ENCODE measurements at places on chromosomes 5 and 9.

DNA sequence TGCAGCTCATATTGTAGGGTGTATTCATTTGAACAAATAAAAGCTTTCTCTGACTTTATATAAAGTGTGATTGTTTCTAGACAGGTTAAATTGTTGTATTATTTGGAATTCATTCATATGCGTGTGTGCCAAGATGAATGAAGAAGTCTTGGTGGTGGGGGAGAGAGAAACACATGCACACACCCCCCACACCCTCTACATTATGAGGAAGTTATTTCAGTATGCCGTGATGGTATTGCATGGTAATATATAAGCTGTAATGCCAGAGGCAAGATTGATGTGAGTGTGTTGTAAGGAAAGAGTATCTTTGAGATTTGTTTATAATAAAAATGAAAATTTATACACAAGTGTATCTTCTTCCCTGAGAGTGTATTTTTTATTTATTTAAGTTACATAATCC lies 71.0 kb downstream of the IPO11 start:
- peak; percentile 69 for DNase-seq

GRCh38 chr5:33978306-33978705 lies 6.2 kb downstream of the SLC45A2 start:
- no peak for DNase-seq

DNA sequence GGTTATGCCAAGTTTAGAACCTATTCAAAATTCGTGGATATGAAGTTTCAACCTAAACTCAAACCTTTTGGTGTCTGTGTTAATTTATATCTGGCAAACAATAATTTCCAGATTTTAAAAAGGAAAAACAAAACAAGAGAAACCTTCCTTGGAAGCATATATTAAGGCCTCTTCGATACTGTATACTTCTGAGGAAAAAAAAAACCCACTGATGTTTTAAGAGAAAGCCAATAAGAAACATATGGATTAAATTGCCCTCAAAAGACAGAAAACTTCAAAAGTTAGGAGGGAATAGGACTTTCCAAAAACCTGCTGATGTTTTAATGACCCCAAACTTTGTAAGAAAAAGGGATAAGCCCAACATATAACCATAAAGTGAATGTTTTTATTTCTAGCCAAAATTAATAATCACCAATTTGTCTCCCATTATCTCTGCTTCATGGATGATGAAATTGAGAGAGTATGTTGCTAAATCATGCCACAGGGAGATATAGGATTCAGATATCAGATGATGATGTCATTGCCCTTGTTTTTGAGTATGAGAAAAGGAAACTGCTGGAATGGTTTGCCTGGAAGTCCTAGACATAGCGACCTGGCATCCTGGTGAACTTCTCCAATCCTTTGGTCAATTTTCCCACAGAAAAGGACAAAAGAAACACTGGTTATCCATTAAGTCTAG lies 423.9 kb downstream of the DMRT2 start:
- peak; percentile 21 for DNase-seq

- no peak for DNase-seq
These were observed 688.3 kb downstream of the PRR16 start for GRCh38 chr5:121152411-121152810.

- DNase-seq, result no peak
These were observed 447.8 kb downstream of the ENC1 start for GRCh38 chr5:74192606-74193299.

- DNase-seq, result no peak
These were observed 14.5 kb upstream of the SRP19 start for GRCh38 chr5:112846556-112846955.

GRCh38 chr9:126151031-126151685 lies 175.5 kb upstream of the MVB12B start:
- no peak for DNase-seq

DNA sequence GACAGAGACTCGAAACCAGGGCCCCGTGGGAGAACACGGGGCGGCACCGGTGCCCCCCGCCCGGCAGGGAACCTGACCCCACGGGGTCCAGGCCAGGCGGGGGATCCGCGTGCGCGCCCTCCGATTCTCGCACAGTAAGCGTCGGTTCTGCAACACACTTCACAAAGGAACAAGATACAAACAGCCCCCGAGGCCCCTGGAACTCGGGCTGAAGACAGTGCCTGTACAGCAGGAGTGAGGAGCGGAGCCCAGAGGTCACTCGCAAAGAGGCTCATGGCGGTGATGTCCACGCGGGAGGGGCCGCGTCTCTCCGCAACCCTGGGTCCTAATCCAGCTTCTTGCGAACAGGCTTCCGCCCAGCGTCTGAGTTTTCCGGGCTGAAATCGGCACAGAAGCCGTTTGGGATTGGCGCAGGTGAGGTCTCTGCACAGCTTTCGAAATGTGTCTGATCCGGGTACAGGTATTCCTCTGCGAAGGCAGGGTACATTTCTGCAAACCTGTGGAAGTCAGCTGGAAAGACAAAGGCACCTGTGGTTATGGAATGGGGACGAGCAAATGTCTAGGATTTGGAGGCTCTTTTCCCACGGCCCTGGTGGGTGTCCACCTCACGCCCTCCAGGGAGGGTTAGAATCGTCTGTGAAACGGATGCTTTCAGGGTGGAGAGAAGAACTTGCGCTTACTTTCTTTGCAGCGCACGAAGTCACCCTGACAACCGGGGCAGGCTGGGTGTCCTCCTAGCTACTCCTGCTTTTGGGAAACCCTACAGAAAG lies 18.3 kb upstream of the SLC6A3 start:
- no peak for DNase-seq

DNA sequence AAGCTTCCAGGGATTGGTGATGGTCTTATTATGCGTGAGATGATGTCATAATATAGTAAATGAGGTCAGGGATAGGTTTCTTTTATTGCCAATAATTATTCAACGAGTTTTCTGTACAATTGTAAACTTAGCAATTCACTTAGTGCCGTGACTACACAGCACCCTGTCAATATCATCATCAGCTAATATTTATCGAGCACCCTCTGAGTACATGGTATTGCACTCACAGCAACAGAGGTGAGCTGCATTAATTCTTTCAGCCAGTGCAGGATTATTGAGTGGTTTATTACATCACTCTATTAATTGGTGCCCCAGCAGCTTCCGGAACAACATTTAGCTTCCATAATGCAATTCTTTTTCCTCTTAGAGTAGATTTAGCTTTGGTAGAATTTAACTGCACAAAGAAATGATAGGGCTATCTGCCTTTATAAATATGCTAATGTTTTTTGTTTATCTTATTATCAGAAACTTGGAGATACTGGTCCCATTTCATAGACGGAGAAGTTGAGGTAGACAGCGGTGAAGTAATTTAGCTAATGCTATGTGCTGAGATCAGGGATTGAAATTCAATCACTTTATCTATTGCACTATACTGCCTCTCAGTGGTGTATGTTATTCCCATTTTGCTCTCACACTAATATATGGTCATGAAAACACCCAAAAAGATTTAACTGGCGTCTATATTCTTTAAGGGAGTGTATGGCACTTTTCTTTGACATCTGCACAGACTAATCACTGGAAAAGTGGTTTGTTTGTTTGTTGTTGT lies 726.1 kb upstream of the WWC1 start:
- peak; percentile 29 for DNase-seq

- DNase-seq, result no peak
These were observed 45.0 kb upstream of the SLC28A3 start for GRCh38 chr9:84385386-84386040.

- DNase-seq, result no peak
These were observed 42.5 kb upstream of the BASP1 start for GRCh38 chr5:17174965-17175364.

DNA sequence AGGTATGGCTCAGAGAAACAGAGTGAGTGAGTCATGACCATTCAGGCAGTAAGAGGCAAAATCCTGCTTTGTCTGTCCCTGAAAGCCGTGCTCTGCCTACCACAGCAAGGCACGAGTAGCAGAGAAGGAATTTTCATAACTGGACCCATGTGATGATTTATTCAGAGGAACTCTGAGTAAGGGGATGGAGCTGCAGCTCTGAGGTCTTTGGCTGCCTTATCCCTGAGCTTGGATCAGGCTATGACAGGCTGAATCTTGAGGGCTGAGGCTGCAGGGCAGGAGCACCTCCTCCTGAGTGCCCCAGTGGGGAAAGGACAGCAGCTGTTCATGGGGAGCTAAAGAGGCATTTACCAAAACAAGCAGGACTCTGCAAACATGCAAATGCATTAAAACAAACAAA lies 183.4 kb downstream of the PAPPA start:
- DNase-seq, result no peak

GRCh38 chr9:89542401-89543021 lies 44.6 kb upstream of the SEMA4D start:
- DNase-seq, result no peak

- DNase-seq, result peak; percentile 59
These were observed 39.2 kb upstream of the ELOVL7 start for GRCh38 chr5:60883229-60883628.

DNA sequence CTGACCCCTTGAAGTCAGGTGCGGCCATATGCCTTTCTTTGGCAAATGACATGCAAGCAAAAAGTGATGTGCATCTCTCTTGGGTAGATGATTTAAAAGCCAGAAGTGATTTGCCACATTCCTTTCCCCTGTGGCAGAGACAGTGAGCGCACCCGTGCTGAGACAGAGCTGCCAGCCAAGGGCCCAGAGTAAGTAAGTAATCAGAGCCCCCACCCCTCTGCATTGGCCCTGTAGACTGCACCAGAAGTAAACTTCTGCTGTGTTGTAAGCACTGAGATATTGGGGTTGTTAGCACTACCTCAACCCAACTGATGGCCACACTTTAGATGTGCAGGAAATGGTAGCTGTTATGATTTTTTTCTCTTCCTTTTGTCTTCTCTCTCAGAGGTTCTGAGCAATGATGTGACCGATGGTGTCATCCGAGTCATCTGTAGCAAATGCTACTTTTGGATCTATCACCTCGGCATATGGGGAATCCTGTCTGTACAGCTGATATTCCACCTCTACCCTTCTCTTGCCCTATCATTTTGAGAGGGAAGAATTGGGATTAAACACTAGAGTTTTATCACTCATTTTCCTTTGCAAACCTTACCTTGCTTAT lies 58.0 kb downstream of the DOCK2 start:
- DNase-seq, result no peak

DNA sequence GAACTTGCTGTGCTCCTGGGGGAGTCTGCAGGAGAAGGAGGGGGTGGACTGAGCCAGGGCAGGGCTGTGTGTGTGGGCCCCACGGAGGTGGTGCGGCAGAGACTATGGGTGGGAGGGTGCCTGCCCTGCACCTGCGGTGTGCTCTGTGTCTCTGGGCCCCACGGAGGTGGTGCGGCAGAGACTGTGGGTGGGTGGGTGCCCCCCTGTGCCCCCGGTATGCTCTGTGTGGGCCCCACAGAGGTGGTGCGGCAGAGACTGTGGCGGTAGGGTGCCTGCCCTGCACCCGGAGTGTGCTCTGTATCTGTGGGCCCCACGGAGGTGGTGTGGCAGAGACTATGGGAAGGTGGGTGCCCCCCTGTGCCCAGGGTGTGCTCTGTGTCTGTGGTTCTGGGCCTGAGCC lies 103.7 kb downstream of the EHMT1 start:
- no peak for DNase-seq

- no peak for DNase-seq
These were observed 179.2 kb downstream of the MACROH2A1 start for GRCh38 chr5:135219868-135220267.

DNA sequence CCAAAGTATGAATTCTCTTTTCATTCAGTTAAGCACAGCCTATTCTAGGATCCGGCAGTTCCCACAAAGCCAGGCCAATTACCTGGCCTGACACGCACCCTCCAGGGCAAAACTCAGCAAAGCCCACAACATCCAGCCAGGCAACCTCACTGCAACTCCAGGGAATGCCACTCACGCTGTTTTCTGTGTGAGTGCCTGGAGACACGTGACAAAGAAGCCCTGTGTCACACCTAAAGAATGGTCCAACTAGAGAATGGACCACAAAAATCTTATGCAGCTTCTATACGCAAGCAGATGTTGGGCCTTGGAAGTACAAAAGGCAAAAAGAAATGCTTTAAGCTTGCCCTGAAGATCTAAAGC lies 20.2 kb downstream of the RETREG1 start:
- no peak for DNase-seq

DNA sequence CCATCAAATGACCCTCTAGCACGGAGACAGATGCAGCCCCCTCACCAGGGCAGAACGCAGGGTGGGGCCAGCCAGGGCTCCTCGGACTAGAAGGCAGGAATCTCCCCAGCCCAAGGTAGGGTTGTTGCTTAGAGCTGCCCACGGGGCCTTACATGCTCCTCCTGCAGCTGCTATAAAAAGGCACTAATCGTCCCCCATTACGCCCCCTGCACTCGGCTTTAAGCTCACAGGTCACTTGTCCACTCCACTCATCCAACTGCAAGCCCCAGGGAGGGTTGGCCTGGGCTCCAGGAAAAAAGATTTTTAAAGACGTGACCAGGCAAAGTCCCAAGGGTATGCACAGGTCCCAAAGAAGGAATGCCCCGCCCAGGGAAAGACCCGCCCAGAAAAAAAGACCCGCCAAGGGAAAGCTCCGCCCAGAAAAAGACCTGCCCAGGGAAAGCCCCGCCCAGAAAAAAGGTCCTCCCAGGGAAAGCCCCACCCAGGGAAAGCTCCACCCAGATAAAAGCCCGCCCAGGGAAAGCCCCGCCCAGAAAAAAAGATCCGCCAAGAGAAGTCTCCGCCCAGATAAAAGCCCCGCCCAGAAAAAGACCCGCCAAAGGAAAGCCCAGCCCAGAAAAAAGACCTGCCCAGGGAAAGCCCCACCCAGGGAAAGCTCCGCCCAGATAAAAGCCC lies 11.1 kb downstream of the GRIN1 start:
- no peak for DNase-seq

GRCh38 chr9:38687389-38687842 lies 32.5 kb downstream of the FAM240B start:
- DNase-seq, result no peak

DNA sequence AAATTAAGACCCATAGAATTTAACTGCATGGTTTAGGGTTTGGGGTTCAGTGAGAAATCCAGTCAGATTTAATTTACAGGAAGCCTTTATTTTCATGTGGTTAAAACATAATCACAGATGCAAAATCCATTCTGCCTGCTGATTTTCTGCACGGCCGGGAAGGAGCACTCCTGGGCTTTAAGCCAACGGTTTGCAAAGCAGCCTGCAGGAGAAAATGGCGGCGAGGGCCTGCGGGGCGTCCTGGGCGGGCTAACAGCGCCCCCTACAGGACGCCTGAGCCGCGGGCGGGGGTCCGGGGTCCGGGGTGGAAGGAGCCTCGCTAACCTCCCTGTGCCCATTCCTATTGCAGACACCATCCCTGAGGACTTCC lies 47.6 kb downstream of the THBS4 start:
- DNase-seq, result peak; percentile 86

GRCh38 chr5:141840280-141840812 lies 37.9 kb downstream of the PCDH1 start:
- DNase-seq, result no peak

DNA sequence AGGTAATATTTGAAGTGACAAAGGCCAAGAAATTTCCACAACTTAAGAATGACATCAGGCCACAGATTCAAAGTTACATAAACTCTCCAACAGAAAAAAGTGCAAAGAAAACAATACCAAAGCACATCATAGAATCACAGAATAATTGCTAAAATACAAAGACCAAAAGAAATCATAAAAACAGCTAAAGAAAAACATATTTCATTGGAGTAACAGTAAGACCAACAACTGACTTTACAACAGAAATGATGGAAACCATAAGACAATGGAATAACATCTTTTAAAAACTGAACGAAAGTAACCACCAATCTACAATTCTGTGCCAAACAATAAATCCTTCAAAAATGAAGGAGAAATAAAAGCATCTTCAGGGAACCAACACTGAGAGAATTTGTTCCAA lies 38.3 kb downstream of the ZDHHC21 start:
- DNase-seq, result peak; percentile 2
